ENCODE measurements at places on chromosomes 4 and X.

GRCh38 chrX:35104626-35105025, 162.0 kb downstream of the FAM47B start:
- DNase-seq = no peak

DNA sequence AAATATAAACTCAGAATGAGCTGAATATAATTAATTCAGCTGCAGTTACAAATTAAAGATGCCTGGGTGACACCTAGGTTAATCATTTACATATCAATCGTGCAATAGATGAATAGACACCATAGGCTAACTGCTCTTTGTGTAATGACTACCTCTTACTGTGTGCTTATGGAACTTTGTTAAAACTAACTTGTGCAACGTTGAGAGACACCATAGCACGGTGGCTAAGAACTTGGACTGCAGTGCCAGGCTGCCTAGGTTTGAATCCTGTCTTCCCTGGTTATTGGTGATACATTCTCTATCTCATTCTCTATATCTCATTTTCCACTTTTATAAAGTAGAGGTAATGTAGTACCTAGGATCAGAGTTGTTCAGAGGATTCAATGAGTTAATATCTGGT, 46.9 kb downstream of the SMAD1 start:
- no peak for DNase-seq

DNA sequence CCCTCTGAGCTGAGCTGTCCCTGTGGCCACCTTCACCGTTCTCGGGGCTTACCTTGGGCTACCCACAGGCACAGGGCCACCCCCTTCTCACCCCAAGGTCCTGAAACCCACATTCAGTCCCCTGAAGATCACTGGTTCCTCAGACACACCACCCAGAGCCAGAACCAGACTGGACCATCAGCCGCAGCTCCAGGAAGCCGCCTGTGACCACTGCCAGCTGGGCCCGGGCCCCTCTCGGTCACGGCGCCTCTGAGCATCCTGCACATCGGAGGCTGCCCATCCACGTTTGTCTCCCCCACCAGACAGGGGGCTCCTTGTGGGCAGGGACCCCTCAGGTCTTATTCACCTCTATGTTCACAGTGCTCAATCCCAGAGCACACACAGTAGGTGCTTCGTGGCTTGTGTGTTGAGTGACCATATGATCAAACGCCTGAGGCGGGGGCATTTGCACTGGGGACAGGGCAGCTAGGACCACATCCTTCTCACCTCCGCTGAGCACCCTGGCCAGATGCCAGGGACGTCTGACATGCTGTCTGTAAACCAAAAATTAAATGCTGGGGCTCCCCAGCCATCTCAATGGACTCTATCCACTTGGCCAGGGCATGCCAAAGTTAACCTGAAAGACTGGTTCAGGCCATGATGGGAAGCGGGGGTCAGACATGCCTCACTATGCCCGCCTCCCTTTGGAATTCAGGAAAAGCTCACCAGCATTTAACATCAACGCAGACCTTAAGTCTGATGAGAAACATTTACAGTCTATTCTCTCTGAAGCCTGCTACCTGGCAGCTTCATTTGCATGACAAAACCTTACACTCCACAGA, 109.4 kb upstream of the AFAP1 start:
- DNase-seq = no peak

GRCh38 chr4:92791871-92792440, 488.2 kb downstream of the GRID2 start:
- no peak for DNase-seq

GRCh38 chr4:175435381-175435783, 376.7 kb downstream of the GPM6A start:
- DNase-seq = no peak

DNA sequence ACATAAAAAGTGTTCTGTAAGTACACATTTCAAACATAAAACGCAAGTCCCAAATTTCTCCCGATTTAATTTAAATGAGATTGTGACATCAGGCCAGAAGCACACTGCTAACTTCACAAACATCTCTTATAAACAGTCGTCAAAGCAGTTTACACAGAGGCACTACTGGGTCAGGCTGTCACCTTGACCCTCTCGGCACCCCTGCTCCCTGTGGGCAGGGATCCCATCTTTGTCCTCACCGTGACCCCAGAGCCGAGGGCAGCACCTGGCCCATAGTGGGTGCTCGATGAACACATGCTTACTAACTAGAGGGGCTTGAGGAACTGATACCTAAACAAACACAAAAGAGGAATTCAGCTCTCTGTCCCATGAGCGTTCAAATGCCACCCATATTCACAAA, 22.2 kb downstream of the QDPR start:
- DNase-seq = no peak

DNA sequence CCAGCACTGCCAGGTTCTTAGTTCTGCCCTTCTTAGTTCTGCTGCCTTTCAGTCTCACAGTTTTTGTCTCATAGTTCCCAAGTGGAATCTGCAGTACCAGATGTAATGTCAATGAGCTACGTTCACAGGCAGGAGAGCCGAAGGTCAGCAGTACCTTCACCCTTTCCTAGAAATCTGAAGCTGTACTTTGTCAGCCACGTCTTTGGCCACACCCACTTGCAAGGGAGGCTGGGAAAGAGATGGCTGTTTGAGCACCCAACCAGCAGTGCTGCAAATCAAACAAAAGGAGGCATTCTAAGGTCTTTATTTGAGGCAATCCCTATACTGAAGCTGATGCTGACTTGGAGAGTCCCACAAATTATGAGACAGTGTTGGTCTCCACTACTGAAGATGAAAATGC, 199.1 kb upstream of the NPY2R start:
- no peak for DNase-seq

All from CD4-positive, alpha-beta T cell (primary cell).